ENCODE measurements at places on chromosomes 12 and 14.
A peak's percentile ranks its signal among the peaks of the same experiment; 100 is the strongest.

DNA sequence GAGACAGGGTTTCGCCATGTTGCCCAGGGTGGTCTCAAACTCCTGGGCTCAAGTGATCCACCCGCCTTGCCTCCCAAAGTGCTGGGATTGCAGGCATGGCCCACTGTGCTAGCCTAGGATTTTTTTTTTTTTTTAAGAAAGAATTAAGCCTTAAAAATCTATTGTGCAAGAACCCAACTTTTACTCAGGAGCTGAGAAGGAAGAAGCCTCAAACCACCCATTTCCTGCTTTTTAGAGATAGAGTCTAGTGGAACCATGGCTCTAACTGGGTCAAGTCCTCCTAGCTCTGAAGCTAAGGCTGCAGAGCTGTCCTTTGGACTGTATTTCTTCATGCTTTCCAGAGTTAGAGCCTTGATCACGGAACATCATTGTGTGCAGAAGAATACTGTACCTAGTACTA, 1.3 kb upstream of the TSFM start:
- DNase-seq: no peak

GRCh38 chr14:30077946-30078345, 150.3 kb upstream of the PRKD1 start:
- no peak for DNase-seq

DNA sequence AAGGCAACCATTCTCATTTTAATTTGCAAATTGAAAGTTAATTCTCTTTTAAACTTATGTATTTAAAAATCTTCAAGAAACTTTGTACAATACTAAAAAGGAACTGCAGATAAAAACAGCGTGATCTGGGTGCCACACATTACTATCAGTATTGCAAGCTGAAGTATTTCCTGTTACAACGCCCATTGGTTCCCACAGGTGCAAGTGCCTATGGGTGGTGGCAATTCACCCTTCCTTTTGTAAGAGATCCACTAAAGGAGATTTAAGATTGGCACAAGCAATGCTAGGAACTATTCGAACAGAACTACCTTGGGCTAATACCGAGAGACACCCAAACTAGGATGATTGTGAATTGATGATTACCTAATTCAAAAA, 13.2 kb downstream of the TAOK3 start:
- DNase-seq: no peak

DNA sequence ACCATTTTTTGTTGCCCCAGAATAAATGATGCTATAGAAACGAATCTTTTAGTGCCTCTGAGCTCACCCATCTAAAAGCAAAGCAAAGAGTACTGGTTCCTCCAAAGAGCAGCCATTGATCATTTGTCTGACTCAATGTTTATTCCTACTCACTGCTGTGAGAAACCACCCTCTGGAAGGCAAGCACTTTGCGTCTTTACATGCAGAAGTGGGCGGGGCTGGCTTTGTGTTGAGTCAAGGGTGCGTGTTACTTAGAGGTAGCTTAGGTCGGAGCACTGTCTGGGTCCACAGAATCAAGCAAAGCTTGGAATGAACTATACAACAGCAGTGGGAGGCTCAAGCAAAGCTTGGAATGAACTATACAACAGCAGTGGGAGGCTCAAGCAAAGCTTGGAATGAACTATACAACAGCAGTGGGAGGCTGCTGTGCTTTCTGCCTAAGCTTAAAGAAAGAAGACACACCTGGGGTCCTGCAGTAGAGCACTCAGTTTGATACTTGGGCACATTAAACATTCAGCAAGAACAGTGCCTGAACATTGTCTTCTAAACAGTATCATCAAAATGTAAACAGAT, 77.2 kb upstream of the PRICKLE1 start:
- DNase-seq: no peak

- peak; percentile 43 for DNase-seq
These were observed at the start of gene NEMF for GRCh38 chr14:49852301-49853157. NEMF (minus strand) TSS chr14:49852788; CDS start chr14:49852753, 35 bp downstream.

DNA sequence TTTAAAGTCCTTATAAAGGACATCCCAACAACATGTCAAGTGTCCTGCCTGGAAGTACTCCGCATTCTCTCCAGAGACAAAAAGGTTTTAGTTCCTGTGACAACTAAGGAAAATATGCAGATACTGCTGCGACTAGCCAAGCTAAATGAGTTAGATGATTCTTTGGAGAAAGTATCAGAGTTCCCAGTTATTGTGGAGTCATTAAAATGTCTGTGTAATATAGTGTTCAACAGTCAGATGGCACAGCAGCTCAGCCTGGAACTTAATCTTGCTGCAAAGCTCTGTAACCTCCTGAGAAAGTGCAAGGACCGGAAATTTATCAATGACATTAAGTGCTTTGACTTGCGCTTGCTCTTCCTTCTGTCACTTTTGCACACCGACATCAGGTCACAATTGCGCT, 40.2 kb downstream of the RIC8B start:
- no peak for DNase-seq

DNA sequence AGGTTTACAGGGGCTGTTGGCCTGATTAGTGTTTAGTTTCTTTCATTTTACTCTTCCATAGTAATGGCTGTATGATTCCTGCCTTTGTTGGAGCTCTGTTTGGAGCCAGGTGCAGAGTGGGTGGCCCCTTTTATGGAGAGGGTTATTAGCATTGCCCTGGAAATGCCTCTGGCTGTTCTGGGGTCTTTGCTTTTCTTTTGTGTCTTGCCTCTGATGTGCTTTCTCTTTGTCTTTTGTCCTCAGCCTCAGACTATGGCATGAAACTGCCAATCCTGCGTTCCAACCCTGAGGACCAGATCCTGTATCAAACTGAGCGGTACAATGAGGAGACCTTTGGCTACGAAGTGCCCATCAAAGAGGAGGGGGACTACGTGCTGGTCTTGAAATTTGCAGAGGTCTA, 6.9 kb downstream of the MLEC start:
- DNase-seq: no peak

DNA sequence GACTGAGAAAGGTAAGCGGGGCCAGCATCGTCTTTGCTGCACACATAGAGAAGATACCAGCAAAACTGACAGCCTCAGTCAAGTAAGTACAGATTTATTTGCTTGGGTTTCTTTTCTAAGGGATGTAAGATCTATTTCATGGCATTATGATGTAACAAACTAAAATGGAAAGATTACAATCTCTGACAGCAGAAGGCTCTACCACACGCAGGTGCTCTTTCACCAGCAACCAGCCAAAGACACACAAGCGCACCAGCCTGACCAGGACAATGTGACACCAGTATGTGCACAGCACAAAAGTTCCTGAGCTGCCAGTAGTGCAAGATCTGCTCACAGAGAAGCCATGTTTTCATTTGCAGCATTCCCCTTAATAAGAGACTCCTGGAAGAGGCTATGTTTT, 311.1 kb downstream of the MED13L start:
- DNase-seq: no peak

DNA sequence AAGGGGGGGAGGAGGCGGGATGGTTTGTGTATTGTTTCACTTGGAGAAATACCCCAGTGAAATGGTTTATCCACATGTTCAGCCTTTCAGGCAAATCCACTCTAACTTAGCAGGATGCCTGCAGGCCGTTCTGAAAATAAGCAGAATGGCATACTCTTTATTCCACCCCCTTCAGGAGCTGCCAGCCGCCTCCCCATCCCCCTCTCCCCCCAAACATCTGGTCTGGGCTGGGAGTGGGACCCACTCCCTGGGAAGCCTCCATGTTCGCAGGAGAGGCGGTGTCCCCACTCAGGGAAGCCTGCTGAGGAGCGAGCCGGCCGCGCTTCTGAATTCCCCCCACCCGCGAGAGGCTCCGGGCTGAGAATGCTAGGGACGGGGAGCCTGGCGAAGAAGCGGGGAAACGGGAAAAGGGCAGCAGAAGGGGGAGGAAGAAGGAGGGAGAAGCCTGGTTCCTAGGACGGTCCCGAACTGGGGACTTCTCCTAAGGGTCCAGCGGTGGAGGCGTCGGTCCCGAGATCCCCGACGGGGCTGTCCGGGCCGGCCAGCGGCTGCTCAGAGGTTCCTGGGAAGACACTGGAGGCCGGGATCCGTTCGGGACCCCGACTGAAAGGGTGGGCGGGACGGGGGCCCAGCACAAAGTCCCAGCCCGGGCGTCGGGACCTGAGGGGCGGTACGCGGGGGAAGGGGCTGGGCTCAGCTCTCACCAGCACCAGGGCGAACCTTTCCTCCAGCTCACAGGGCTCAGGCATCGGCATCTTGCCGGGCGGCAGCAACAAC, 666 bp downstream of the FMNL3 start:
- DNase-seq: no peak

DNA sequence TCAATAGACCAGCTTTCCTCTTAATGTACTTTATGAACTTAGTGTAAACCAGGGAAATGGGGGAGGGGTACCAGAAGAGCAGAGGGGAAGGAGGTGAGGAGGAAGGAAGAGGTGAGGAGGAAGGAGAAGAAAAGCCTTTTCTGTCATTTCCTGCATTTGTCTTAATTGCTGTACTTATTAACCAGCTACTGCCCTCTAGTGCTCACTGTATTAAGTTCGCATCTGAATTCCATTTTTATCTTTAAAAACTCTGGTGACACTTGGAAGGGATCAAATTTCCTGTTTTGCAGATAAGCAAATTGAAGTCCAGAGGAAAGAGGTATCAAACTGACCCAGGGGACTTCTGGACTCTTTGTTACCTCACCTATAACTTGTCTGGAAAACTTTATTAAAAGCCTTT, 22.2 kb downstream of the MANSC1 start:
- no peak for DNase-seq

- no peak for DNase-seq
These were observed 59.1 kb downstream of the ISCA2 start for GRCh38 chr14:74552623-74553022.

- no peak for DNase-seq
These were observed 2.2 kb downstream of the LRFN5 start for GRCh38 chr14:41608681-41609390.

- no peak for DNase-seq
These were observed 6.7 kb downstream of the FAM222A start for GRCh38 chr12:109720152-109720856.

GRCh38 chr14:61091657-61092273, 110.7 kb downstream of the SLC38A6 start:
- no peak for DNase-seq

- no peak for DNase-seq
These were observed 360.5 kb upstream of the TMPO start for GRCh38 chr12:98154850-98155249.

DNA sequence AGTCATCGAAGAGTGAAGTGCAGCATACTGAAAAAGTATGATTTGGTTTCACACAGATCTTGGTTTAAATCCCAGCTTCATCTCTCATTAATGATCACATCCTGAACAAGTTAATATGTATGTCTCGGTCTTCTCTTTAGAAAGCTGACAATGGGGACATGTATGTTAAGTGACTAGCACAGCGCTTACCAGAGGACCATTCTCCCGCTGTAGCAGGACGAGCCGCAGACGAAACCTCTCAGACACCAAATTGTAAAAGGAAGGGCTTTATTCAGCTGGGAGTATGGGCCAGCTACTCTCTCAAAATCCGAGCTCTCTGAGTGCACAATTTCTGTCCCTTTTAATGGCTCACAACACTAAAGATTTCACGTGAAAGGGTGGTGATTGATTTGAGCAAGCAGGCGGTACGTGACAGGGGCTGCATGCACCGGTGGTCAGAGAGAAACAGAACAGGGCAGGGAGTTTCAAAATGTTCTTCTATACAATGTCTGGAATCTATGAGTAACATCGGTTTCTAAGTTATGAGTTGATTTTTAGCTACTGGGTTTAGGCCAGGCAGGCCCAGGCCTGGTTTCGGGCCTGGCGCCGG, 682.4 kb downstream of the DIO2 start:
- DNase-seq: no peak

Data from skeletal muscle cell (primary cell).